Stimulated activated CD8-positive, alpha-beta memory T cell treated with anti-CD3 and anti-CD28 coated beads, Interleukin-7, amount 100 ng/mL, for 24 hours (primary cell): ENCODE measurements at places on chromosomes 11 and 22.

DNA sequence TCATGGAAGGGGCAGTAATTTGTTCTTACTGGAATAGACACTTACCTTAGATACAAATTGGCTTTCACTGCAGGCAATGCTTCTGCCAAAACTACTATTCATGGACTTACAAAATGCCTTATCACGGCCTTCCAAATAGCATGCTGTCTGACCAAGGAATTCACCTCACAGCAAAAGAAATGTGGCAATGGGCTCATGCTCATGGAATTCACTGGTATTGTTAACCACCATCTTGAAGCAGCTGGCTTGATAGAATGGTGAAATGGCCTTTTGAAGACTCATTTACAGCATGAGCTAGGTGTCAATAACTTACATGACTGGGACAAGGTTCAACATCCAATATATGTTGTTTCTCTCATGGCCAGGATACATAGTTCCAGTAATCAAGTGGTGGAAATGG lies 21.9 kb downstream of the OR5B21 start:
- no peak for DNase-seq

- DNase-seq, result no peak
These were observed 59.7 kb upstream of the GDPD4 start for GRCh38 chr11:77361184-77361583.

GRCh38 chr11:130677486-130678153 lies 229.2 kb downstream of the ADAMTS15 start:
- no peak for DNase-seq

DNA sequence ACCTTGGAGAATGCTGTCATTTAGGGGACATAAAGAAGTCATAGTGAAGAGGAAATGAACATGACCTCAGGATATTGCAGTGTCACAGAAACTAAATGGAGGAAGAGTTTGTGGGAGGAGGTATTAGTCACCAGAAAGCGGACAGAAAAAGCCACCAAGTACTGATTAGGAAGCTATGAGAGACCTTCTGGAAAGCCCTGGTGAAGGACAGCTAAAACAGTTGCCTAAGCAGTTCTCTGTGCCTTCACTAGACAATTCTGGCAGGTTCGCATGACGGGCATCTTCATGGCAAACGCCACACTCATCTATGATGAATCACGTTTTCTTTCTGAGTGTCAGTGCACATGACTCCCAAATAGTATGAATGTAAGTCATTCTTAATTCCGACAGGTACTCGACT lies 325.8 kb downstream of the C11orf87 start:
- DNase-seq, result no peak

DNA sequence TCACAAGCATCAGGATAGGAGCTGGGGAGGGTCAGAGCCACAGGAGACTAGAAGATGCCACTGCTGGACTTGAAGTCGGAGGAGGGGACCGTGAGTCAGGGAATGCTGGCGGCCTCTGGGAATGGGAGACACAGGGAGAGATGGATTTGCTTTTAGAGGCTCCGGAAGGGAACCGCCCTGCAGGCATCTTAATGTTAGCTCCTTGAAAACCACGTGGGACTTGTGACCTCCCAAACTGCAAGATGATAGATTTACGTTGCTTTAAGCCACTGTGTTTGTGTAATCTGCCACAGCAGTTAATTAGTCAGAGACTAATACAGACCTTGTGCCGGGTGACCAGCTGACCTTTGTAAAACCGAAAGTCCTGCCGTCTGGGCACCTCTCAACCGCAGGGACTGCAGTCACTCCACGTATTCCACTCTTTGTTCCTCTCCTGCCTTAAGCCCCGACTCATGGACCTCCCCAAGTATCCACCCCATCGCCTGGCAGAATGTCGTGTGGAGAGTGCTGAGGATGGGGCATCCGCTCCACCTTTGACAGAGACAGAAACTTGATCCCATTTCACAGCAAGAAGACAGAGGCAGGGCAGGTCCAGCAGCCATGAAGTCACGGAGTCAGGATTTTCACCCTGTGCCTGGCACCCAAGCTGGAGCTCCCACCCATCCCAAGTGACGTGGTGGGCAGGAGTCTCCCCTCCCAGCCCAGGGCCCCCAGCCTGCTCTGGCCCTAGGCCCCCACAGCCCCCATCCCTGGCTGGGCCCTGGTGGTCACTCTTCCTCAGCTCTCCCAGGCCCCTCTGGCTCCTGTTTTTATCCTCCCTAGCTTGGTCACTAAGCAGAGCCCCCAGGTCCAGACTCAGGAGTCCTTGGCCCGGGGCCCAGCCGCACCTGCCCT lies 19.4 kb upstream of the CTSD start:
- no peak for DNase-seq

- DNase-seq, result no peak
These were observed 22.8 kb upstream of the HTR3A start for GRCh38 chr11:113952070-113952469.
